NCI-H526 treated with DMSO at 0.1 percent for 48 hours (cell line): ENCODE measurements at places on chromosomes 7 and 10.

DNA sequence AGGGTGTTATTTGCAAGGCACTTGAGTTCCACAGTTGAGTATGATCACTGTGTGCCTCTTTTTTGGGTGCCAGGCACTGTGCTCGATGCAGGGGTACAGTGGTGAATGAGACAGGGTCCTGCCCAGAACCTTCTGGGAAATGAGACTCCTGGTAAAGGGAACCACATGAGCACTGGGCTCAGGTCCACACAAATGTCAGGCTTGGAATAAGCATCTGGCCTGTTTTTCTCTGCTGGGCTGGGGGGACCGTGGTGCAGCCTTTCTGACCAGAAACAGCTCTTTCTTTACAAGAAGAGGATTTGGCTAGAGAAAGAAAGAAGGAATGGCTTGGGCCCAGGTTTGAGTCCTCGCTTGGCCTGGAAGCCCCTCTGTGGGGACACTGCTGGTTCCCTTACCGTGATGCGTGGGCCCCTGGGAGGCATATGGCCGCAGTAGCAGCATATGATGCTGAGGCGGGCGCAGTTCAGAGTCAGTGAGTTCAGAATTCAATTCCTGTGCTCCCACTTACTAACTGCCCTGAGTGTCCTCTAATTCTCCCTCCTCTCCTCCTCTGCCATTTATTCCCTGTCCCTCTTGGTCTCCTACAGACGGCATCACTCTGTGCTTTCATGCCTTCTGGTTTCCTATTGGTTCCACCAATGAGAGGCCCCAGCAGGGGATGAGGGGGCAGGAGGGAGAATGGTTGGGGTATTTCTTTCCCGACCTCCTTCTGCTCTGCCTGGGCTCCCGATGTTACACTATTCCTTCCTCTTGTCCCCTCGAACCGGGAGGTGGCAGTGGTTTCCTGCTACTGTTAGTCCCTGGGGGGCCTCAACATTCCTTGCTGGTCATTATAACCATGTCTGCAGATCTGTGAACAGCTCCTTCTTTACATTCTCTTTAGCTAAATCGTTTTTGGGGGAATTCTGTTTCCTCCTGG is 9.6 kb upstream of the KCP start:
- no peak for DNase-seq

- no peak for DNase-seq
Observed at GRCh38 chr7:128025819-128026218, 5.4 kb downstream of the LRRC4 start.

- no peak for DNase-seq
Observed at GRCh38 chr7:1761774-1762173, 91.7 kb downstream of the ELFN1 start.

DNA sequence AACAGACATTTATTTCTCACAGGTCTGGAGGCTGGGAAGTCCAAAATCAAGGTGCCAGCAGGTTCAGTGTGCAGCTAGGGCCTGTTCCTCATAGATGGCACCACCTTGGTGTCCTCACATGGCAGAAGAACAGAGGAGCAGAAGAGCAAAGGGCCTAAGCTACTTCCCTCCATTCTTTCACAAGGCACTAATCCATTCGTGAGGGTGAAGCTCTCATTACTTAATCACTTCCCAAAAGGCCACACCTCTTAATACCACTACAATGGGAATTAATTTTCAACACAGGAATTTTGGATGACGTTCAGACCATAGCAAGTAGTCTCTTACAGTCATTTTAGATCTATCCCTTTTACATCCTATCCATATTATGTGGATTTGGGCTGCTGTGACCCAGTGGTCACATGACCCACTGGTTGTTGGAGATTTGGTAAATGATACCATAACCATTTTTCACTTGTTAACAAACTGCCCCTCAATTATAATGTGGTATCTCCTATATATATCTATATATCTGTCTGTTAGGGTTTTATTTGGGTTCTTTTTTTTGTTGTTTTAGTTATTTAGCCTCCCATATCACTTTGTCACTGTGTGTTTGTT is 63.4 kb downstream of the BBS9 start:
- no peak for DNase-seq

DNA sequence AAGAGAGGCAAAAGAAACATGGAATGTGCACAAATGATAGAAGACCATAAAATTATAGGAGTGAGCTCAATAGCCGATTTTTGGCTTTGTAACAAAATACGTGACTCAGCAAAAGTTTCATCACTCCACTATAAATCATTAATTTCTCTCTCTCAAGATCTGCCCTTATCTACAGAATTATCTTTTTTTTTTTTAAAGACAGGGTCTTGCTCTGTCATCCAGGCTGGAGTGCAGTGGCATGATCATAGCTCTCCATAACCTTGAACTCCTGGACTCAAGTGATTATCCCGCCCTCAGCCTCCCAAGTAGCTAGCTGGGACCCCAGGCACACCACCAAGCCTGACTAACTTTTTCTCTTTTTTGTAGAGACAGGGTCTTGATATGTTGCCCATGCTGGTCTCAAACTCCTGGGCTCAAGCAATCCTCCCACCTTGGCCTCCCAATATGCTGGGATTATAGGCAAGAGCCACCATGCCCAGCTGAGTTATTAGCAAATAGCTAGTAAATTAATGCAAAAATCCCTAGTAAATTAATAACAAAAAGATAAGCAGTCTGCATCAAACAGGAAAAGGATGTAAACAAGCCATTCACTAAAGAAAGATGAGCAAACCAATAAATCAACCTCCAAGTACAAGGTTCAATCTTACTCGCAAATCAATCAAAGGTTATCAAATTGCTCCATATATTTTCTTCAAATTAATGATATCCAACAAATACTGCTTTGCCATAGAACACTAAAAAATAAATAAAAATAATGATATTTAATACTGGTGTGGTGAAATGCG is 450.7 kb downstream of the PARD3 start:
- no peak for DNase-seq
